ENCODE measurements at places on chromosomes 5 and 9.
A peak's percentile ranks its signal among the peaks of the same experiment; 100 is the strongest.

- DNase-seq = peak; percentile 87
Measured at GRCh38 chr5:15499528-15500324, at the start of gene FBXL7. TSS of gene FBXL7 (plus strand) at chr5:15500180.

DNA sequence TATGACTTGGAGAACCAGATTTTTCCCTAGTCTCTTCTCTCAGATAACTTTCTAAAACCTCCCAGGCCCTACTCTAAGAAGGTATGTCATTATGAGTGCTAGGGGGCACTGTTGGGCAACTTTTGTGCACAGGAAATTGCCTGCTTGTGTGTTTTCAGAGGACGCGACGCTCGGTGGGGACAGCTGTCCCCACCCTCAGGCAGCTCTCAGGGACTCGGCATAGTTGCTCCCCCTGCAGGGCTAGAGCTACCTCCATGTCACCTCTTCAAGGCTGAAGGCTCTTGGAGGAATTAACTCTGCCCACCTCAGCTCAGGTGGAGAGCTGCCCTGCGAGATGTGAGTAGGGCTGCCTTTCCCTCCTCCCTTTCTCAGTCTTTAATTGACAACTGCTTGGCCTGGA lies 10.2 kb upstream of the TIFAB start:
- DNase-seq = peak; percentile 66

GRCh38 chr5:123455095-123455494 lies 31.9 kb upstream of the CEP120 start:
- DNase-seq = no peak

- DNase-seq = peak; percentile 67
Measured at GRCh38 chr5:16579142-16579847, 37.5 kb downstream of the RETREG1 start.

GRCh38 chr5:99715921-99716320 lies 787.1 kb upstream of the CHD1 start:
- no peak for DNase-seq

DNA sequence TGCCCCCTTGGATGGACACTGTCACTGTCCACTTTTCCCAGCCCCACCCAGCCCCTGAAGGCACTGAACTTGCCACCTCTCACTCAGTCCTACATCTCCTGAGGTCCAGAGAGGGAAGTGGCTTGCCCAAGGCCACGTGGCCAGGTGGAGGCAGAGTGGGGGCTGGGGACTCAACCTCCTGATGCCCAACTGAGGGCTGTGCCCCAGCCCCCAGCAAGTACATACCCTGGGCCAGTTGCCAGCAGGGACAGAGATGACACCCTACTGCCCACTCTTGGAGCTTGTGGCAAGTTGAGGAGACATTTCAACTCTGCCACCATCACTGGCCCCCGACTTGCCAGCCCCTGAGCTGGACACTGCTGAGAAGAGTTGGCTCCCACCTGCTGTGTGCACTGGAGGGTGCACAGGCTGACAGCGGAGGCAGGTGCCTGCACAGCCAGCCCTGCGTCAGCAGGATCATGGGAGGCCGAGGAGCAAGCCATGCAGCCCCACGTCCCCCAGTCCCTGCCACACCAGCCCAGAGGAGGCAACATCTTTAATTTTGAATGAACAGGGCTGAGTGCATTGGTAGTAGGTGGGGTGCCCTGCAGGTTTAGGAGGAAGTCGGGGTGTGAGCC lies 39.4 kb downstream of the UNC5A start:
- DNase-seq = no peak

- DNase-seq = no peak
Measured at GRCh38 chr5:135446615-135447014, 533 bp downstream of the DCANP1 start.

DNA sequence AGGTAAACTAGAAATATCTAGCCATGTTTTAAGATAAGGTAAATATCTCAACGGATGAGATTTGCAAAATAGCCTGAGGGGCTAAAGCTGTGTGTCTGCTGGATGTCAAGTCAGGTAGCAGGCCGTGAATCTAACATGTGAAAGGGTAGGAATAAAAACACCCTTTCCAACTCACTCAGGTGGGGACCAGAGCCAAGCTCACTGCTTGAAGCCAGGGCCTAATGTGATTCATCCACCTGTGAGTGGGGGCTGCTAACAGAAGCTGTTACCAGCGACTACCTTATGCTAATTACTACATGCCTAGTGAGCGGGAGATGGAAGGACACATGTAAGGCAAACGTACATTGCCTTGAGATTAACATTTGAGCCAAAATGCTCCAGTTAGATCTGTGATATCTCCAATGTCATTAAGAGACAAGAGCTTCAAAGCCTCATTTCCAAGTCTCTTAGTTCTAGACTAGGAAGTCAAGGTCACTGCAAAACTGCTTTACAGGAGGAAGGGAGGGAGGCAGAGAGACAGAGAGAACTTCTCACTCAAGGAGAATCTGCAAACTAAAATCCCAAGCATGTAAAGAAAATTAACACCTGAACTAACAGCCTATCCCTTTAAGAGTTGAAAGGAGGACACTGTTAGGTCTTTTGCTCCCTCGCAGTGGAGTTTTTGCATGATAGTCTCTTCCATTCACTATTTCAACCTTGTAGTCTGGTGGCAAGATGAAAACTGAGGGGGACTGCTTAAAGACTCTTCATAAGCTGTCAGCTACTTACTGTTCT lies 141.6 kb upstream of the RPS23 start:
- no peak for DNase-seq

DNA sequence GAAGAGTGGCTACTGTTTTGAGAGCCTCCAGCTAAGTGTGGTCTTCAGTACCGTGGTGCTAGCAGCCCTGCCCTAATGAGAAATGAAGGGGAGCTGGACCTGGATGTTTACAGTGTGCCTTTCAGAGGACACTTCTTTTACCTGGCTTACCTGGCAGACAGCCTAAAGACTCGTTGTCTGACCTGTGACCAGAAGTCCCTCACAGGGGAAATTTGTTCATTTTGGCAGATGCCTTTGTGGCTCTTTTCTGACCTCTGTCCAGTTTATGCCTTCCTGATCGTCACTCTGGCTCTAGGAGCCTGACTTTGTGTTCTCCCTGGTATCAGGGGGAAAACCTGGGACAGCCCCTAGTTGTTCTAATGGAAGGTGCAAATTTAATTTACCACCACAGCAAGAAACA lies 475.1 kb downstream of the DMRTA1 start:
- DNase-seq = no peak
